Stimulated activated CD8-positive, alpha-beta memory T cell treated with anti-CD3 and anti-CD28 coated beads, Interleukin-2, amount 100 ng/mL, for 1 hour (primary cell): ENCODE measurements at places on chromosomes 16 and 17.

DNA sequence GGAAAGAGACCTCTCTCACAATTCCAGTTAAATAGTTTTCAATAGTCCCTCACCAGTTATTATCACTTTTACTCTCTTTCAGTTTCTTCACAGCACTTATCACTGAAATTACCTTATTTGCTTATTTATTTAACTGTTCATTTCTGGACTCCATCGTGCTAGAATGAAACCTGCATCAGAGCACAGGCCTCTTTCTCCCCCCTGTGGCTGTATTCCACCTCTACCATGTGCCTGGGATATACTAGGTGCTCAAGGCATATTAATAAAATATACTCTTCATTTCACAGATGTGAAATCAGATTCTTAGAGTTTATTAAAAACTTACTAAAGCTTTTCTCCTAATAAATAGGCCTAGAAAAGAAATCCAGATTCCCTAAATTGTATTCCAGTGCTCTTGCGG, 308.9 kb upstream of the MON1B start:
- DNase-seq = no peak

GRCh38 chr16:53805113-53805512, 101.2 kb downstream of the FTO start:
- DNase-seq = no peak

GRCh38 chr17:58783380-58783779, 27.7 kb downstream of the PPM1E start:
- no peak for DNase-seq

- DNase-seq = no peak
These were observed 164.7 kb downstream of the SLC39A11 start for GRCh38 chr17:72927760-72928159.

GRCh38 chr17:61097781-61098180, 301.9 kb upstream of the TBX2 start:
- no peak for DNase-seq

GRCh38 chr17:47693731-47694580, at the start of gene TBKBP1:
Gene TBKBP1, plus strand, starts transcription at chr17:47694161. Its CDS starts 1,952 bp downstream, at chr17:47696113.
- no peak for DNase-seq

- DNase-seq = no peak
These were observed 116.0 kb upstream of the GOT2 start for GRCh38 chr16:58850019-58850677.

DNA sequence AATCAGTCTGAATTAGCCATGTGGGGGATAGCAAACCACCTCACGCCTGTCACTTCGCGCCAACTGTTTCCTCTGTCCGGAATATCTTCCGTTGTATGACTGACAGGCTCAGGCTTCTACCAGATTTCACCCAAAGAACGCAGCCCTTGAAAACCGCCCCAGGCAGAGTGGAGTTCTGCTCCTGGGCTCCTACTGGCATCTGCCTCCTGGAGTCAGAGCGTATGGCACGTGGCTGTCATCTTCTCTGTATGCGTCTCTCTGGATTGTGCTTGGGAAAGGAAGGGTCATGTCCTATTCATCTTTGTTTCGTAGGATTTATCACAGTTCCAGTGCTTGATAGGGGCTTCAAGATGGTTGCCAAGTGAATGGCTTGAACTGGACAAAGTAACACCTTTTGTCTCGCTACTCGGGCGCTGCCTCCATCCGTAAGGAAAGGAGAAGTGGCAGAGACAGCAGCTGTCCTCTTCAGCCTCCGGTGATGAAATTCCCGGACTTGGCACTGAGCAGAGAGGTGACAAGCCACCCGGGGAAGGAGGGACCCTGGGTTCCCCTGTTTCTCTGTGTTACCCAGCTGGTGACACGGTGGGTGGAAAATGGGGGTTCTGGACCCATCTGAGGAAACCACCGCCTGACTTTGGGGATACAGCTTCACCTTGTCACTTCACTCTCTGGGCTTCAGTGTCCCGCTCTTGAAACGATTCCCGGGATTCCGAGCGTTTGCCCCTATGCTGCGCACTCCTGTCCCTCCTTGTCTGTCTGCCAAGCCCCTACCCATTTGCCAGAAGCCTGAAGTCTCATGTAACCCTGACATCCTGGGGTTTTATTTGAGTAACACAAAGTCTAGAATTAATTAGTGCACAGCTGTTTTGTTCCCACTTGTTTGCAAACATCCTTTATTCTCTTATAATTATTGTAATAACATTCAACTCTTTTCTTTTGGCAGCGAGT, 13.9 kb downstream of the KIAA0513 start:
- no peak for DNase-seq

GRCh38 chr17:61484174-61484573, 32.0 kb downstream of the TBX4 start:
- DNase-seq = no peak

DNA sequence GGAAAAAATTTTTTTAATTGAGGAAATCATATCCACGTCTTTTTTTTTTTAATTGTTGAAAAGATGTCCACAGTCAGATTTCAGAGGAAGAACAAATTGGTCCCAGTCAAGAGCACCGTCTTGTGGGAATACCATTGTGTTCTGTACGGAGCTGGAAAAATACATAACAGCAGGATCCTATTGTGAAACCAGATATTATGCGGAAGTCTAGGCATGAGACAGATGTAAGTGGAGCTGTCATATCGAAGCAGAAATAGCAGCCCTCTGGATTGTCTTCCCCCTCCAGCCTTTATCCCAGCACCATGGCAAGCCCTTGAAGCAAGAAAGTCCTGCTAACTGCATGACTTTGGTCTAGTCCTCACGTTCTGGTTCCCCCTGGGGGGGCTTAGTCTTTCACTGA, 391.6 kb upstream of the ASIC2 start:
- DNase-seq = no peak

DNA sequence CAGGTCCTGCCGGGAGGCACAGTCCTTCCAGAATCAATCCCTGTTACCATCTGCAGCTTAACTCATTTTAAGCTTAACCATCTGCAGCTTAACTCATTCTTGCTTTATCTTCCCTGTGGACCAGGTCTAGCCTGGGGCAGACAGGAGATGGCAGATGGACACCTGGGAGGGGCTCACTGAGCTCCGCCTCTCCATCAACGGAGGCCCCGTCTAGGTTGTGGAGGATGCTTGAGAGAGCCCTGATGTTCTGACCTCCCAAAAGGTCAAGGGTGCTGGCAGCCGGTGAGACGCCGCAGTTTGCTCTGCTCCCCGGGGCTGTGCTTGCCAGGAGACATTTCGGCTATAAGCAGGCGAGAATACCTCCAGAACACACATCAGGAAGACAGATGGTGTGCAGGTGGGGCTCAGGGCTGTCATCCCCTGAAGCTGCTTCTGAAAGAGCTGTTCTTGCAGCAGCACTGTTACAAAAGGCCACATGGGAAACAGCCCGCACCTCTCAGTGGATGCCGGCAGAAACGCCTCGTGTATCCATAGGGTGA, 41.3 kb downstream of the BAIAP2 start:
- no peak for DNase-seq

DNA sequence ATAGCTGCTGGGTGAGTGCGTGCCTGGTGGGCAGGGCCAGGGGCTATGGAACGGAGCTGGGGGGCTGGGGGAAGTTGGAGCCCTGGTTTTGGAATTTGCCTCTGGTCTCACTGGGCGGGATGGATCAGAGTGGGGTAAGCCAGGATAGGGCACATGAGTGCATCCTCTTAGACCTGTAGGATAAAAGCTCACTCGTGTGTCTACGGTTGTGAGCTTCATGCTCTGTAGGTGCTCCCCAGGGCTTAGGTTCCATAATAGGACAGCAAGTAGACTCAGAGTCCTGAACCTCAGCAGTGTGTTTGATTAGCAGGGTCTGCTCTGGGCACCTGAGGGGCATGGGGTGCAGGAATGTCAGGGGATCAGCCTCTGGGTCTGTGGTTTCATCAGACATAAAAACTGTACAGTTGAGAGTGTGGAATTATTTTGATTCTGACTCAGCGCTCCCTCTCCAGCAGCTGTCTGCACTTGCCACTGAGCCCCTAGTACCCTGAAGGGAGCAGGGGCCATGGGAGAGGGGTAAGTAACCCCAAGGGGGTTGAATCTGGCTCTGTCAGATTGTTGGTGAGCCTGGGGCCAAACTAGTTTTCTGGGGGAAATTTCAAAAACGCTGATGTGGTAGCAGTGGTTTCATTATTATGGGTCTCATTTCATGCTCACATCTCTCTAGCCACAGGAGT, 84.2 kb upstream of the LGALS9 start:
- no peak for DNase-seq

DNA sequence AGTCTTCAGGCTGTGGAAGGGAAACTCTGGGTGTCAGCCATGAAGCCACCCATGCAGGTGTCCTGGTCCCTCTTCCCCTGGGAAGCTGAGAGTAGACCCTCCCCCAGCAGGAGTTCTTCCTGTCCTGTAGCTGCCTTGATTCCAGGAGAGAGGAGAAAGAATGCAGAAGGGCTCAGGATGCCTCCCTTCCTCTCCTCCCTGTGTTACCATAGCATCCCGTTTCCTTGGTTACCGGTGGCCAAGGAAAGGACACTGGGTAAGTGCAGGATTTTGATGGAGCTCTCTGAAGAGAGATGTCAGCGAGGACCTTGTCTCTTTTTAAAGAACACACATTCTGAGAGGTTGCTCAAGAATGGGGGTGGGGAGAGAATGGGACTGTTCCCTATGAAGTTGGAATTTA, 304.1 kb upstream of the N4BP1 start:
- DNase-seq = no peak

DNA sequence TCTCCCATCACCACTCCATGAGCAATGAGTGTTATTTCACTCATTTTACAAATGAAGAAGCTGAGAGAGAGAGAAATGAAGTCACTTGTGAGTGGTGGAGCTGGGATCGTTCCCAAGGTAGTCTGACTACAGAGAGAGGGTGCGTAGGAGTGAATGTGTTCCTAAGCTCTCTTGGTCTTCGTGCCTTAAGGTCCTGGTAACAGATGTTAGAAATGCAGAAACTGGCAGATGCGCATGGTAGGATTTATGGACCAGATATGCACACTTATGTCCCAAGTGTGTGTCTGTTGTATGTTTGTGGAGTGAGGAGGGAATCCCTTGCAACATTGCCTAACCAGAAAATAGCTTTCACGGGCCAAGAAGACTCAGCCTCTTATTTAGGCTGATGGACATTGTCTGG, 93.2 kb upstream of the ZNF469 start:
- no peak for DNase-seq

DNA sequence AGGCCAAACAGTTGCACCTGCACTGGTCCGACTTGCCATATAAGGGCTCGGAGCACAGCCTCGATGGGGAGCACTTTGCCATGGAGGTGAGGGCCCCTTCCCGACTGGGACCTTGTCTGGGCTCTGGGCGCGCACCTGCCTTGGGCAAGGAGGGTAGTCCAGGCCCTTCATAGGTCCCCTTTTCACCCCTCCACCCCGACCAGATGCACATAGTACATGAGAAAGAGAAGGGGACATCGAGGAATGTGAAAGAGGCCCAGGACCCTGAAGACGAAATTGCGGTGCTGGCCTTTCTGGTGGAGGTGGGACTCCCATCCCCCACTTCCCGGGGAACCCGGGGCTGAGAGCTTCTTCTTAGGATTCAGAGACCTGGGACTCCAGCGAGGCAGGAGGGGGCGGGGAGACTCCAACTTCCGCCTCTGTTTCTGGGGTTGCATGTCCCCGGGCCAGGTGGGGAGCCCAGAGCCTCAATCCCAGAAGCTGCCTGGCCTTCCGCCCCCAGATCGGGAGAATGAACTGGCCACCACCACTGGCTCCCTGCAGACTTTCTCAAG, 7.8 kb downstream of the CA4 start:
- no peak for DNase-seq

DNA sequence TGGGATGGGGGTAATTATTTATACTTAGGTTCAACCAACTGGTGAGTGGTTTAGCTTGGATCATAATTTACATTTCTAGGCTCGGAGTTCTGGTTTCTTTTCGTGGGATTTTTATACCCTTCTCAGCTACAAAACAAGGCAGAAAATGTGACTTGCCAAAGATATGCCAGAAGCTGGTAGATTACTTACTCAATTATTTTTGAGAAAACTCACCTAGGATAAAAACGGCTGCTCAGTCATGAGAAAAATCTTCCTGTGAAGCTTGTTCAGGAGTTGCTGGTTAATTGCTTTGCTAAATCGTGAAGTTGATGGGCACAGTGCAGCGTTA, 1.1 kb downstream of the NDEL1 start:
- no peak for DNase-seq

DNA sequence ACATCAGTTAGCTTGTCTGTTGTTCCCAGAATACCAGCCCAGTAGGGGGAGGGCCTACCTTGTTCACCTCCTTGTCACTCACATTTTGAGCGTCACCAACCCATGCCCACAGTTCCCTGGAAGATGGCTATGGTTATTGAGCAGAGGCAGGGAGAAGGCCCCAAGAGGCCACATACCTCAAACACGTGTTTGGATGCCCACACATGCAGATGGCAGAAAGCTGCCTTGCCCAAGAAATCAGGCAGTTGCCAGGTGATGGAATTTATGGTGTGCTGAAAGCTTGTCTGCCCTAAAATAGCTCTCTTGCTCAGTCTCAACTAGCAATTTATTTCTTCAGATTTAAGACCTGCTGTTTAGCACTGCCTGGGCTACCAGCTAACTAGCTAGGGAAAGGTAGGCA, 16.5 kb upstream of the CMTM4 start:
- no peak for DNase-seq

DNA sequence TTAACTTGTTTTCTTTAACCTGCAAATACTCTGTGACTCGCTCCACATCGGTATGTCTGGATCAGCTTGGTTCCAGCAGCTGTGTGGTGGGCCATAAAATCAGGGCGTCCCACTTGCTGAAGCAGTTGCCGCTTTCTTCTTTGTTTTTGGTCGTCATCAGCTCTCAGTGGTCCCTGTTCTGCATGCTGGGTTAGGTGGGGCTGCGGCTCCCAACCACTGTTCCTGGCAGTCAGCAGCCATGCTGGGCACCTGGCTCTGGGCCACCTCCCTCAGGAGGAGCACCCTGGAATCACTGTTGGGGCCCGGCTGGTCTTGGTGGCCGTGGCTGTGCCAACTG, 23.0 kb downstream of the MGRN1 start:
- DNase-seq = no peak

DNA sequence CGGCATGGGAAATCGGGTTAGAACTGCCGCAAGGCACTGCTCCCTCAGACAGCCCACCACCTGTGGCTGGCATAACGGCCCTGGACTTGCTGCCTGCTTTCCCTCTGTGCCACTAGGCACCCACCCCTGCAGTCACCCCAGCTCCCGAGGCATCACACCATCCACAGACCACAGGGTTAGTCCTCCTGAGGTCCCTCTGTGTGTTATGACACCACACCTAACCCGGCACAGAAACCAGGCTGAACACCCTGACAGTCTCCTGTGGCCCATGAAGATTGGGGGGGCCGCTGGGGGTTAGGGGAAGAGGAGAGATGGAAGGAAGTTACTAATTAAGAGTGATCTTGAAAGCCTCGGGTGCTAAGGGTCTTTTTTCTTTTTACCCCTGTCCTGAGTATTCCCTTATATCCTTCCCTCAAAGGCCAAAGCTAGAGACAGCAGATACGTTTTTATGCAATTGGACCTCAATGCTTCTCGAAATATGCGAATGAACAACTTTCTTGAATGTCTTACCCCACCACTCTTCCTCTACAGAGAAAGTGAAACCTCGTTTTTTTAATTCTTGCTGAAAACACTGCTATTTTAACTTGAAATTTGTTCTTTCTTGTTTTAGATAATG, 7.0 kb downstream of the CYTH1 start:
- no peak for DNase-seq

GRCh38 chr17:80229011-80229410, 8.8 kb downstream of the SLC26A11 start:
- DNase-seq = no peak

GRCh38 chr16:25894093-25894492, 202.3 kb downstream of the HS3ST4 start:
- DNase-seq = no peak

GRCh38 chr16:84741340-84741830, 41.6 kb downstream of the USP10 start:
- DNase-seq = no peak

GRCh38 chr16:59148769-59149155, 414.6 kb upstream of the GOT2 start:
- DNase-seq = no peak
